ENCODE measurements at places on chromosomes 4 and X. TPM values are rescaled to one million over a fixed set of nuclear protein-coding genes. Genes with fewer than 3 reads are reported as not detected.

The TRMT10A gene
- total RNA-seq = 5.5 TPM

The ARHGAP6 gene
- 0.14 TPM for total RNA-seq

DNA sequence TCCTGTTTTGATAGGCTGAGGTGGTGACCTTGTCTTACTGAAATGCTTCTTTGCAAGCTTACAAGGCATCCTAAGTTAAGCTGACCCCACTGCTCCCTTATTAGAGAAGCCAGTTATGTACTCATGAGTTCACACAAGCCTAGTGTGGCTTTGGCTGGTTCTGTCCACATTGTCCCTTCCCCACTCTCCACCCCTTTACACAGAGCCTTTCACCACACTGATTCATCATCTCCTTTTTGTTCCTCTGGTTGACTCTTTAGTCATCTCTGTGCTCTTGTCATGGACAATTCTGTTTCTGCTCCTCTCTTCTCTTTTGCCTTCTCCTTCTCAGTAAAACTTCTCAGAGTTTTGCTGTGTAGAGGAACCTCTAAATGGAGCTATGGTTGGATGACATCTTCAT lies 4.9 kb downstream of the CHRNA9 start:
- DNase-seq = no peak

DNA sequence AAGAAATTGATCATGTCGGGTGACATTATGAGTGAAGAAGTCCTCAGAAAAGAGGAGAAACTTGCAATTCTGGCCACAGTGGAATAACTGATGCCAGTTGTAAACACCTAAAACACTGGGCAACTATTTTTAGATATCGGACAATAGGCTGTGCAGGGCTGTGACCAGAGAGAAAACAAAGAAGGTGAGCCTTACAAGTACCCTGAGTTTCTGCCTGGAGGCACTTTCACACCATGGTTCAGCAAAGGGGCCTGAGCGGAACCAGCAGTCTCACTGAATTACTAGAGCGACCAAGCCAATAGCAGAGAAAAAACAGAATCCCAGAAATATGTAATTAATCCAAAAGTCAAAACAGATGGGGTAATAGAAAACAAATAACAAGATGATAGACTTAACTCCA lies 11.2 kb downstream of the IRAK1 start:
- no peak for DNase-seq

DNA sequence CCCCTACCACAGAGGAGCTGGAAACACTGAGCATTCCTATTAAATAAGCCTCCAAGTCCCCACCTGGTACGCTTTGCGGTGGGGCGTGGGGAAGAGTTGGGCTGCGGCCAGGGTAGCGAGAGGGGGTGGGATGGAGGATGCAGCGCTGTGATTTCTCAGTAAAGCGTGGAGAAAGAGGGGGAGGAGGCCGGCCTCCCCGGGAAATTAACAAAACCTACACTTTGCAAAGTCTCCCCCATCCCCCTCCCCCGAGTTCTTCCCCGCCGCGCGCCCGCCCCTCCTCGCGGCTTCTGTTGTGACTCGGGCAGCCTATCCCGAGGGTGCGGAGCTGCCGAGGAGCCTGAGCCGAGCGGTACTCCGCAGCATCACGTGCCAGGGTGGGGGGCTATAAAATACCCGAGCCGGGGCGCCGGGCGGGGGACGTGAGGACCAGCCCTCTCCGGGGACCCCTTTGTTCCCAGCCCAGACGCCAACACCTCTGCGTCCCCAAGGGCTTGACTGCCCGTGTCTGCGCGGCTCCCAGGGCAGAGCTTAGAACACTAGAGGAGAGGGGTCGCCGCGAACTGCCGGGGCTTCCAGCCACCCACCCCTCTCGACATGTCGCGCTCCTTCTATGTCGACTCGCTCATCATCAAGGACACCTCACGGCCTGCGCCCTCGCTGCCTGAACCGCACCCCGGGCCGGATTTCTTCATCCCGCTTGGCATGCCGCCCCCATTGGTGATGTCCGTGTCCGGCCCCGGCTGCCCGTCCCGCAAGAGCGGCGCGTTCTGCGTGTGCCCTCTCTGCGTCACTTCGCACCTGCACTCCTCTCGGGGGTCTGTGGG lies at the start of gene GSX2:
TSS of gene GSX2 (plus strand) at position 416 of the 827 bp plus-strand sequence. CDS start at position 598, 182 bp downstream.
- DNase-seq = peak; percentile 12

DNA sequence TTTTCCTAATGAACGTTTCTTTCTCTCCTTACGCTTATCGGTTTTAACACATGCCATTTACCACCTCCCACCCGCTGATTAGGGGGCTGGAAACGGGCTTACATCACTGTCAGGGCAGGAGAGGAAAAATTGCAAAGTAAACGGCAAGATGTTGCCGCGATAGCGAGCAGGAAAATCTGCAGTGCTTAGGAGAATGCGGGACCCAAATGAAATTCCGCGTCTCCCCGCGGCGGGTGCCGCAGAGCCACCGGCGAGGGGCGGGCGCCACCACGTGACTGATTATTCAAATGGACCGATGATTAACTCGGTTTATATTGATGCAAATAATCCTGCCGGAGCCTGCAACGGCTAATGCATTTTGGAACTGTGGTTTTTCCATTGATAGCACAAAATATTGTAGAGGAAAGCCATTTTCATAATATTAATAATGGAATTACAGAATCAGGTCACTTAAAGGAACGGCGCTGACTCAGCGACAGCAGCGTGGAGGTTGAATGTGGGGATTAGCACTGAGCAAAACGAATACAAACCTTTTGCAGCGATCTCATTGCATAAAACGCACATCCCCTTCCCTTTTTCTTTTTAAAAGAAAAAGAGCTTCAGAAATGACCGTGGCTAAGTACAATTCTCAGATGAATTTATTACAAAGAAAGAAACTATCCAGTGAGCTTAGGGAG lies 224.2 kb downstream of the STIM2 start:
- no peak for DNase-seq

The RTL3 gene
- total RNA-seq = not detected

The ATG4A gene
- total RNA-seq = 15.3 TPM

GRCh38 chr4:125392694-125393093 lies 77.9 kb downstream of the FAT4 start:
- no peak for DNase-seq

GRCh38 chr4:110514889-110515479 lies 39.0 kb downstream of the ENPEP start:
- peak; percentile 39 for DNase-seq

All from H4 (cell line).